SW480 (cell line): ENCODE measurements at places on chromosomes 6 and 20.

DNA sequence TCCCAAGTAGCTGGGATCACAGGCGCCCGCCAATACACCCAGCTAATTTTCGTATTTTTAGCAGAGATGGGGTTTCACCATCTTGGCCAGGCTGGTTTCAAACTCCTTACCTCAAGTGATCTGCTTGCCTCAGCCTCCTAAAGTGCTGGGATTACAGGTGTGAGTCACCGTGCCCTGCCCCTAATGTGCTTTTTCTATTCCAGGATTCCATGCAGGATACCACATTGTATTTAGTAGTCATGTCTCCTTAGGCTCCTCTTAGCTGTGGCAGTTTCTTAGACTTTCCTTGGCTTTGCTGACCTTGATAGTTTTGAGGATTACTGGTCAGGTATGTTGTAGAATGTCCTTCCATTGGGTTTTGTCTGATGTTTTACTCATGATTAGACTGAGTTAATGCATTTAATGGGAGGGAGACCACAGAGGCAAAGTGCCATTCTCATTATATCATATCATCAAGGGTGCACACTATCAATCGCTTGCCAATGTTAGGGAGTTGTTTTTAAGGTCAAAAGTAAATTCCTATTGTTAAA is 39.6 kb upstream of the TNFAIP3 start:
- no peak for DNase-seq

DNA sequence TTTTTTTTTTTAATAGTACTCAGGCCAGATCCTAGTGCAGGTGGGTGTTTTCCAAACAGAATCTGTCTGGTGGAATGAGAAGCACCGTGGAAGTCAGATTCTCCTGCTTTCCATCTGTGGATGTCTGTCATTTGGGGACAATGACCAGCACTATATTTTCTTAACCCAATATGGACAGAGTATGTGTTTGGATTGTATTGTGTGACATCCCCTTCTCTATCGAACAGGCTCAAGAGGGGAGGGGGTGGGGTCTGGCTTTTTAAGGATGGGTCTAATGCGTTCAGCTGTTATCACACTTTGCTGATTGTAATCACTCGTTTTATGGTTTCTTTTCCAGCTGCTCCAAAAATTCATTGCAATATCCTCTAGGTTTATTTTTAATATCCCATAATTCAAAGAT is 197.5 kb upstream of the CEP162 start:
- DNase-seq, result no peak

DNA sequence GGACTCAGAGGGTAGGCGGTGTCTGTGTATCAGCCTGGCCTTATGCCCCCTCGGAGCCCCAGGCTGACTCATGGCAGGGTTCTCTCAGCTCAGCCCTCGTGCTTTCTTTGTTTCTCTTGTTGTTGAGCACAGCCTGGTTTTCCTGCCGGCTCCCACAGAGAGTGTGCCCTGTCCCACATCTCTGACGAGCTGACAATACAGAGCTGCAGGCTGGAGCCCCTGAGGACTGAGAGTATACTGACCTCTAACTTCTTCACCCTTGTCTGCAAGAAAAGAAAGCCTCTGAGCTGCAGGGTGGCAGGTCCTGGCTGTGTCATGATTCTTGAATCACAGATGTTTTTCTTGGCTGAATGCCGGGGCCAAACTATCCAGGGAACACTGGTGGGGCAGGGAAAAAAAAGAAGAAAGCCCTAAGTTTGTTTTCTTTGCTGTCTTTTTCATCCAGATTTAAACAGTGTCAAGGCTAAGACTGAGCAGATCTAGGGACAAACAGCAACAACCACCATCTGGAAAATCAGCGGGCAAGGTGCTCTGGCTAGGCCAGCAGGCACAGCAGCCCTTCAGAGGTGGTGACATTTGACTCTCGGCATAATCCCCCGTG is 63.3 kb upstream of the ZNF133 start:
- peak; percentile 27 for DNase-seq

GRCh38 chr20:59824711-59825562 is 108.5 kb downstream of the SYCP2 start:
- DNase-seq, result peak; percentile 55

GRCh38 chr6:84625506-84625905 is 138.9 kb downstream of the TBX18 start:
- DNase-seq, result no peak

- no peak for DNase-seq
Measured at GRCh38 chr20:4384961-4385360, 336.7 kb upstream of the PRND start.

GRCh38 chr20:41072915-41073314 is 44.3 kb downstream of the TOP1 start:
- no peak for DNase-seq

GRCh38 chr6:51959744-51960383 is 127.5 kb downstream of the PKHD1 start:
- peak; percentile 43 for DNase-seq

GRCh38 chr6:101226677-101227135 is 166.8 kb upstream of the GRIK2 start:
- no peak for DNase-seq

- DNase-seq, result no peak
Measured at GRCh38 chr20:41224281-41224680, 86.9 kb downstream of the PLCG1 start.

- DNase-seq, result no peak
Measured at GRCh38 chr20:43744966-43745730, 18.3 kb upstream of the GTSF1L start.
